Retinal pigment epithelial cell (primary cell): ENCODE measurements at places on chromosomes 11 and 22.

DNA sequence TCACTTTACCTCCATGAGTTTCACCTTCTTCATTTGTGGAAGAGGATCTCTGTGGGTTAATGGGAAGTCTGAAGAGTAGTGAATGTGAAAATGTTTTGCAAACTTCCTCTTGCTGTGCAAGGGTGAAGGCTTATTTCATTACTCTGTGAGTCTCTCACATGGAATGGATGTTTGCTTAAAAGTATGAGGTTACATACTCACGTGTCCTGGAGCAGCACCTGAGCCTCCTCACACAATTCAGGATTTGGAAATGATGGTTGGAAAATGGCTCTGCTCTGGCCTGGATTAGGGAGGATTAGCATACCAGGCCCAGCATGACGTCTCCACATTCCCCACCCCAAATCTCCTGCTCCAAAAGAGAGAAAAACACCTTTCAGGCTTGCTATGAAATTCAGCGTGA, 4.8 kb downstream of the GRAMD1B start:
- DNase-seq: peak; percentile 82

DNA sequence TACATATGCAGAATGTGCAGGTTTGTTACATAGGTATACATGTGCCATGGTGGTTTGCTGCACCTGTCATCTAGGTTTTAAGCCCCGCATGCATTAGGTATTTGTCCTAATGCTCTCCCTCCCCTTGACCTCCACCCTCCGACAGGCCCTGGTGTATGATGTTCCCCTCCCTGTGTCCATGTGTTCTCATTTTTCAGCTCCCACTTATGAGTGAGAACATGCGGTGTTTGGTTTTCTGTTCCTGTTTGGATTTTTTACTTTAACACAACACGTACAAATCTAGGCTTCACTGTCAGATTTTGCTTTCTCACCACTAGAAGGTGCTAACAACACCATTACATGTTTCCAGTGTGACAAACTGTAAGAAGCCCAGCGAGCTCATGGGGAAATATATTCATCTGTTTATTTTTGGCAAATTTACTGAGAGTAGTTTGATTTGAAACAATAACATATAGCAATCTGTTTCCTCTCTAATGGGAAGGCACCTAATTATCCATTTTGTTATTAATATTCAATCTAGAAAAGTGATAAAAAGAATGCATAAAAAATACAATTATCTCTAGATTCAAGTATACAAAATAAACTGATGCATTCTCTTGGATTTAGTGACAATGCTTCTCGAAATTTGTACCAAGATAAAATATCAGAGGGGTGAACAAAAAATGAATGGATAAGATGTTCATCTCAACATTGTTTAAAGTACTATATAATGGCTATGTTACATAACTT, 23.2 kb upstream of the BIRC3 start:
- DNase-seq: no peak

- DNase-seq: no peak
These were observed 28.9 kb upstream of the RAB1B start for GRCh38 chr11:66239511-66239910.

DNA sequence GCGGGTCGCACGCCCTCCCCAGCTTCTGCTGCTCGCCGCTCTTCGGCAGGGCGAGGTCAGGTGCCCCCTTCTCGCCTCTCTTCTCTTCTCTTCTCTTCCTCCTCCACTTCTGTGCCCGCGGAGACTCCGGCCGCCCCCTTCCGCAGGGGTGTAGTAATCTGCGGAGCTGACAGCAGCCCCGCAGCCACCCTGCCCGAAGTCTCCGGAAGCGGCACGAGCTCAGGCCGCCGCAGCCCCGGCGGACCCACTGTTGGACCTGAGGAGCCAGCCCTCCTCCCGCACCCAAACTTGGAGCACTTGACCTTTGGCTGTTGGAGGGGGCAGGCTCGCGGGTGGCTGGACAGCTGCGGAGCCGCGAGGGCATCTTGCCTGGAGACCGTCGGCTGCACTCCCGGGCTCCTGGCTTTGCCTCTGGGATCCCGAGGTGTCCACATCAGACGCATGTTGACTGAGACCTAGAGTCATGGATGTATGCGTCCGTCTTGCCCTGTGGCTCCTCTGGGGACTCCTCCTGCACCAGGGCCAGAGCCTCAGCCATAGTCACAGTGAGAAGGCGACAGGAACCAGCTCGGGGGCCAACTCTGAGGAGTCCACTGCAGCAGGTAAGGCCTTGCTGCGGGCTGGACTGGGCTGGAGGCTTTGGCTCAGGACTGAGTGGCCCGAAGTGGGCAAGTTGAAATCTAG, 486 bp downstream of the STIM1 start:
- DNase-seq: no peak

DNA sequence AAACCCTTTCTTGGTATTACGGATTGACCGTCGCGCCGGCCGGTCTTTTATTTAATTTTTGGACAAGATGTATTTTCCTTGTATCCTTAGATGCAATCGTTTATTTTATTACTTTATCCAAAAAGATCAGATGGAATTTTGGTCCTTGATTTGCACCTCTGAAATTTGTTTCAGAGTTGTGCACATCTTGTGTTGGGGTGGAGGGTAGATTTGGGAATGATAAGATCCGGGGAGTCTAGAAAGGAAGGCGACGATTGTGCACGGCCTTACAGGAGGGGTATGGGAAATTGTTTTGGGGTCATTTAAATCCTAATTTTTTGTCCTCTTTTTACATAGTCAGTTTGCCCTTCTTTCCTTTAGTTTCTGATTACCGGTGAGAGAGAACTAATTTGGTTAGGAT, 1.4 kb downstream of the KDM2A start:
- DNase-seq: no peak

GRCh38 chr11:63493127-63493526, 2.2 kb upstream of the PLAAT5 start:
- DNase-seq: no peak

DNA sequence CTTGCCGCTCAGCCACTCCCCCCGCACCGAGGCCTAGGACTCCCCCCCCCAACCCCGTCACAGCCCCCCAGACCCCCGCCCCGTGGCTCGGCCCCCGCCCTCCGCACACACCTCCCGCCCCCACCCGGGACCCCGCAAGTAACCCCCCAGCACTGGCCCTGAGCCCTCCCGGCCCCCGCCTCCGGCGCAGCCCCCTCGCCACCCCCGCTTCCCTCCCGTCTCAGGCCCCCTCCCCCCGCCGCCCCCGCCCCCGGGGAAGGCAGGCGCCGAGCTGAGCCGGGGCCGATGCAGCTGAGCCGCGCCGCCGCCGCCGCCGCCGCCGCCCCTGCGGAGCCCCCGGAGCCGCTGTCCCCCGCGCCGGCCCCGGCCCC, 1.5 kb downstream of the SHANK3 start:
- no peak for DNase-seq

- no peak for DNase-seq
These were observed 9.1 kb downstream of the SLC36A4 start for GRCh38 chr11:93188726-93189125.

DNA sequence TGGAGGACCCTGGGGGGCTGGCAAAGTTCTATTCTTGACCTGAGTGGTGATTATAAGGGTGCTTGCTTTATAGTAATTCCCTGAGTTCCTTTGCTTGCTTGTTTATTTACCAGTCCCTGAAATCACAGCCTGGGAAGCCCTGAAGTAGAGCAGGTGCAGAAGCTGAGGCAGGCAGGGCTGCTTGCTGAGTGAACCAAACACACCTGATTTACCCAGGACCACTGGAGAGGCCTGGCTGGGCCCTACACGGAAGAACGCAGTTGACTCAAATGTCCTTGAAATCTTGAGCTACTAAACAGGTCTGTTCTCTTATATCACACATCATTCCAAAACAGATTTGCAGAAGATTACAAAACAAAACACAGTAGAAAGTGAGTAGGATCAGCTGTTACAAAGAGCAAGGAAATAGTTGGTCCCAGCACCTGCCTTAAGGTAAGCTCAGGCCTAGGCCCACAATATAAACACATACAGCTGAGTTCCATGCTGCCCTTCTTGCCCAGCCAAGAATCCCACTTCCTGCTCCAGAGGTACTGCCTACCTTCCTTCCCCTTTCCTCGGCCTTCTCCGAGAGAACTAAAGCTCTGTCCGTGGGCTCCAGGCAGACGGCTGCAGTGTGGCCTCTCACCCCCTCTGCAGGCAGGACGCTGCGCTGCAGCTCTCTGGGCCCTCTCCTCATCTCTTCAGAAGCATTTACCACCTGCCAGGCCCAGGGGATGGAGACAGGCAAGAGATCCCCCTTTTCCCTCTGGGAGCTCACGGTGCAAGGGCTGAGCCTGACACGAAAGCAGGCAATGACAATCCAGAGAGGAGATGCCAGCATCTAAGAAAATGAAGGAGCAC, 46.1 kb upstream of the SCUBE2 start:
- peak; percentile 19 for DNase-seq

DNA sequence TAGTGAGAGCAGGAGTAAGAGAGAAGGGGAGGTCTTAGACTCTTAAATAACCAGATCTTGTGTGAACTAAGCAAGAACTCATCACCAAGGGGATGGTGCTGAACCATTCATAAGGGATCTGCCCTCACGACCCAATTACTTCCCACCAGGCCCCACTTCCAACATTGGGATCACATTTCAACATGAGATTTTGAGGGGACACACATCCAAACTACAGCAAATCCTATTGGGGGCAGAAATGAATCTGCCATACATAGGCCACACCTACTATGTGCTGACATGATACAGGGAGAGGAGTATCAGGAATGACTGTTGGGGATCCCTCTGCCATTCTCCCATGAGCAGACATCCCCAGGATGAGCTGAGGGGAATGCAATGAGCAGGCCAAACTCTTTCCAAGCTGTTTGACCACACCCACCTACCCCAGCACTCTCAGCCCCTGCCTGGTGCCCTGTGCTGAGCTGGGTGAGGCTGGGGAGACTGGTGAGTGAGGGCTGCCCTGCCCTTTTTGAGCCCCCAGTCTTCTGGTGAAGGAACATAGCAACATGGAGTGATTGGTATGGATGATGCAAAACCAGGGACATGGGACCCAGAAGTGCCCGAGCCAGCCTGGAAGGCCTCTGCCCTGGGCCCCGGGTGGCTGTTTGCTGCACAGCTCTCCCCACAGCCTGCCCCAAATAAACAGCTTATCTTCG, 1.2 kb upstream of the GTSE1 start:
- no peak for DNase-seq

DNA sequence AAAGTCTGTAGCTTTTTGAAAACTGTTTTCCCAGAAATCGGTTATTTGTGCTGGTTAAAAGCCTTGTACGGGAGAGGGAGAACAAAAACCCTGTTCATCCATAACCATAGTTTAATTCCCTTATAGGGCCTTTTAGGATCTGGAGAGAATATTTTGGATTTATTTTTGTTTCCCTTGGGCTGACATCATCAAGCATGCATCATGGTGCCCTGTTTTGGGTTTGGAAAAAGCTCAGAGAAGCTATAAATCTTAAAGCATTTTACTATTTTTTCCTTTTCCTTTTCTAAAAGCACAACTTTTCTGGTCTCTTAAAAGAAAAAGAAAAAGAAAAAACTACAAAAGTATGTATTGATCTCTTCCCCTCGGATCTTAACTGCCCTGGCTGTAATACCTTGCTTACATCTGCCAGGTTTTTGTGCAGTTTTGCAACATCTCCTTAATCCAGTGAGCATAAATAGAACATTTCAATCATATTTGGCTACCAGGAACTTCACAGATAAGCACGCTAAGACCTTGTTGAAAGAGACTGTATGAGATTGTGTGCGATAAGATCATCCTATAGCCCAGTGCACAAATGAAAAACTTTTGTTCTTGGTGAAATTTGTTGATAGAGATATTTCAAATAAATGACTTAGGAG, 88.0 kb downstream of the ZBTB16 start:
- DNase-seq: no peak

GRCh38 chr11:68399916-68400315, 60.6 kb upstream of the PPP6R3 start:
- no peak for DNase-seq

DNA sequence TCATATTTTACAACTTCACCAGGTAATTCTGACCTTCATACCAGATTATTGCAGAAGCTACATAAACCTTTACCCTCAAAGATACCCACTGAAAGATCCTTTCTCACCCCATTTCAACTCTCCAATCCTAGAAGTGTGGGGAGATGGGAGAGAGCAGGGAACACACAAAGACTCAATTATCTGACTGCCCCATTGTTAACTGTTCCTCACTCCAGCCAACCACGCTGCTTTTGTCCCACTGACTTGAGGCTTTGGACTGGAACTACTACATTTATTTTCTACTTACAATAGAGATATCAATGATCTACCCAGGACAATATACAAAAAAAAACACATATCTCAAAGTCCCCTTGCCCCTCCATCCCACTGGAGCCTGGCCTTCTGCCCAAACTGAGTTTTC, 44.7 kb upstream of the SLN start:
- no peak for DNase-seq

- no peak for DNase-seq
These were observed 222.6 kb upstream of the CCDC90B start for GRCh38 chr11:83508804-83509203.

DNA sequence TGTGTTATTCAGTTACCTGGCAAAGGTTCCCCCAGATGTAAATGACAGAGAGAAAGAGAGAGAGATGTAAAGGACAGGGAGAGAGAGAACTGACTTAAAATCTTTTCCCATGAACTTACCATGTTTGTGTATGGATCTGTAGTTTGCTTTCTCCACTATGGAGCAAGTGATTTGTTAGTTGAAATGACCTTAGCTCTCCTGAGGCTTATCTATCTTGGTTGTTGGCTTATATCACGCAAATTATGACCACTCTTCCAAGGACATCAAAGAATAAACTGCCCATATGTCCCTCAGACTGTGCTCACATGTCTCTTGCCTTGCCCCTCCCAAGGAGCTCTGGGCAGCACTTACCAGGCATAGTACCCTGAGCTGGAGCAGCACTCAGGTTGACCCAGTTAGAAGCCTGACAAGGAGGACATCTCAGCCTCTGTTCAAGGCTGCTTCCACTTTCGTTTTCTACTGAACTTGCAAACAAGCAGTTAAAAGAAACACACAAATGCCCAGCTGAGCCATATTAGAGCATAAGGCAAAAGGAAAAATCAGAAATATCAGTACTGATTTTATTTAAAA, 95.3 kb upstream of the RCN1 start:
- DNase-seq: no peak

- DNase-seq: no peak
These were observed 17.1 kb upstream of the SNX32 start for GRCh38 chr11:65816696-65817095.

DNA sequence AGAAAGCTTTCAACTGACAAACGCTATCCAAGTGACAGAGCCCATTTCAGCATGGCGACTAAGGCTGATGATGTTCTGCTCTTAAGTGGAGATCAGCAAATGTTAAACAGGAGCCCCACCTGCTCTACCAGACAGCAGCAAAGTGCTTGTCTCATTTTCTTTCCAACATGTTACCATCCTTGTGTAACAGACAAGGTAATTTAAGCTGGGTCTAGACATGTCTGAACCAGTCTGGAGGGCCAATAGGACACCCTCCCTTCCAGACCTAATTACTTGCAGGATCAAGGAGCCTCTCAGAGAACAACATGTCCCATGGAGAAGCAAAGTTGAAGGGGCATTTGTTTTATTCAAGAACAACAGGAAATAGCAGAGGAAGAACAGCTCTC, 3.9 kb upstream of the LMO2 start:
- DNase-seq: no peak

- no peak for DNase-seq
These were observed 69.9 kb upstream of the RTL6 start for GRCh38 chr22:44567846-44568493.
